EH (cell line): ENCODE measurements at places on chromosomes 11 and 22.
A peak's percentile ranks its signal among the peaks of the same experiment; 100 is the strongest.

GRCh38 chr11:9765320-9766101, 101.6 kb downstream of the SWAP70 start:
- peak; percentile 93 for DNase-seq

- DNase-seq, result no peak
Observed at GRCh38 chr11:13763341-13763740, 94.9 kb downstream of the FAR1 start.

GRCh38 chr11:74776546-74776945, 27.9 kb downstream of the RNF169 start:
- no peak for DNase-seq

- no peak for DNase-seq
Observed at GRCh38 chr22:30283342-30283741, 6.0 kb downstream of the CASTOR1 start.

GRCh38 chr11:9680028-9680427, 16.2 kb downstream of the SWAP70 start:
- DNase-seq, result no peak
